HS-27A (cell line): ENCODE measurements at places on chromosomes 12 and 14.

- no peak for DNase-seq
These were observed 75.4 kb downstream of the IFT81 start for GRCh38 chr12:110199339-110200123.

GRCh38 chr14:89498878-89499277, 81.8 kb upstream of the FOXN3 start:
- DNase-seq: no peak

- DNase-seq: no peak
These were observed 35.8 kb upstream of the CHGA start for GRCh38 chr14:92887157-92887556.

DNA sequence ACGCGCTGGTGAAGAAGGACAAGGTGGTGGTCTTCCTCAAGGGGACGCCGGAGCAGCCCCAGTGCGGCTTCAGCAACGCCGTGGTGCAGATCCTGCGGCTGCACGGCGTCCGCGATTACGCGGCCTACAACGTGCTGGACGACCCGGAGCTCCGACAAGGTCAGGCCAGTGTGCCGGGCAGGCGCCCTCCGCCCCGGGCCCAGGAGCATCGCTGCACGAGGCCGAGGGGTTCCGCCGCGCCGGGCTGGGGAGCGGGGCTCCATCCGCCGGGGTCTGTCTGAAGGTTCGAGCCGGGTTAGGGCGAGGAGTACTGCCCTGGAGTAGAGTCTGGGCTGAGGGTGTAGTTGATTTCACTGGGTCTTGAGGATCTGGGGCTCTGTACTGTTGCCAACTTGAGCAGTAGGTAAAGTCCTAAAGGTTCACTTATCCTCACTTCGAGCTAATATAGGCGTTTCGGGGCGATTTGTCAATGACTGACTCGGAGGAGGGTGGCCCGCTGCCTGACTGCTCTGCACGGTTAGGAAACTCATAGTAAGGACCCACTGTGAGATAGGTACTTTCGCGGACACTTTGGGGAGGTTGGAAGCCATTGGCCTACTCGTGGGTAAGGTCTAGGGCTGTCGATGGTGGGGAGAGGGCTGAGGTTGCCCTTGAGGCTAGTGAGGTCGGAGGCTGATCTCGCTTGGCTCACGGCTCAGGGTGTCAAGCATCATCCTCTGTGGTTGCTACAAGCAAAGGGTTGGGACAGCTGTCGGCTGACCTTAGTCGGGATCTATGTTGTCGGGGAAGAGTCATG, 574 bp downstream of the GLRX5 start:
- no peak for DNase-seq

DNA sequence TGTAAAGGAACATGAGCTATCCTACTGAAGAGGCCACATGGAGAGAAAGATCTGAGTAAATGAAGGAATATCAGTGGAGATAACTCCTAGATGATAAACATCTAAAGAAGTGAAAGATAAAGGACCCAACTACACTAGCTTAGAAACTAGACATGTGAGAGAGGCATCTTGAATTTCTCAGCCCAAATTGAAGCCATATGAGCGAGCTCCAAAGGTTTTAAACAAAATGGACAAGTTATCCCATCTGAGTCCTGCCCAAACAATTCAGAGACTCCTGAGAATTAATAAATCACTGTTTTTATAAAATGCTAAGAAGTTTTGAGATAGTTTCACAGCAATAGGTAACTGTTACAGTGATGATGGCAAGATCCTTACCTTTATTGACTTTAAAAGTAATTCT, 438.9 kb downstream of the NAV3 start:
- DNase-seq: no peak

- DNase-seq: no peak
These were observed 16.4 kb downstream of the ARID2 start for GRCh38 chr12:45745861-45746277.

DNA sequence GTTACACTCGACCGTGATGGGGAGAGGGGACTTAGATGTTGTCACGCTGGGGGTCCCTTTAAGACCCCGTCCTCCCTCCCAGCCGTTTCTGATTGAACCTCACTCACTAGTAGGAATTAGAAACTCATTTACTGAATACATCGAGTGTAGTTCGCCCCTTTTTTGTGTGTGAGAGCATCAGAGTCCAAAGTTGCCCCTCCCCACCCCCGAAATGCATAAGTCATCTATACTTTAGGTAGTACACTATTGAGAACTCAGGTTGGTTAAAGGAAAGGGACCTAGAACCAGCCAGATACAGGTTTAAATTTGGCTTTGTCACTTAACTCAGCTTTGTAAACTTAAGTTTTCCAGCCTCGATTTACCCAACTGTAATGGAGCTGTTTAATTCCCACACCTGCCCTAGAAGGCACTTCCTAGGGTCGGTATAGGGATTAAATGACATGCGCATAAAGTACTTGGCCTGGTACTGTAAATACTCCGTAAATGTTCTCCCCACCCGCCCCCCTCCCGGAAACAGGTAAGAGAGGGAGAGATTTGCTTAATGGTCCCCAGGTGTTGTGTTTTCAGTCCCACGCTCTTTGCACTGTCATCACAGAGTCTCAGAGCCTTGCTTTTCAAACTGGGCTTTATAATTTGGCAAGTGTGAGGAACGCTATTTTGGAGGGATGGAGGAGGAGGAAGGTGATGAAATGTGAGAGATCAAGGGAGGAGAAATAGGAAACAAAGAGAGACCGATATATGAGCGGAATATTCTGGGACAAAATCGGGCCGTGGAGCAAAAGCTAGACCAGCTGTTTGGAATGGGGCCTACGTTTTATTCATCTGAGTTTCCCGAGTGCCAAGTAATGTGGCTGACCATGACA, 897 bp downstream of the SUDS3 start:
- DNase-seq: no peak

DNA sequence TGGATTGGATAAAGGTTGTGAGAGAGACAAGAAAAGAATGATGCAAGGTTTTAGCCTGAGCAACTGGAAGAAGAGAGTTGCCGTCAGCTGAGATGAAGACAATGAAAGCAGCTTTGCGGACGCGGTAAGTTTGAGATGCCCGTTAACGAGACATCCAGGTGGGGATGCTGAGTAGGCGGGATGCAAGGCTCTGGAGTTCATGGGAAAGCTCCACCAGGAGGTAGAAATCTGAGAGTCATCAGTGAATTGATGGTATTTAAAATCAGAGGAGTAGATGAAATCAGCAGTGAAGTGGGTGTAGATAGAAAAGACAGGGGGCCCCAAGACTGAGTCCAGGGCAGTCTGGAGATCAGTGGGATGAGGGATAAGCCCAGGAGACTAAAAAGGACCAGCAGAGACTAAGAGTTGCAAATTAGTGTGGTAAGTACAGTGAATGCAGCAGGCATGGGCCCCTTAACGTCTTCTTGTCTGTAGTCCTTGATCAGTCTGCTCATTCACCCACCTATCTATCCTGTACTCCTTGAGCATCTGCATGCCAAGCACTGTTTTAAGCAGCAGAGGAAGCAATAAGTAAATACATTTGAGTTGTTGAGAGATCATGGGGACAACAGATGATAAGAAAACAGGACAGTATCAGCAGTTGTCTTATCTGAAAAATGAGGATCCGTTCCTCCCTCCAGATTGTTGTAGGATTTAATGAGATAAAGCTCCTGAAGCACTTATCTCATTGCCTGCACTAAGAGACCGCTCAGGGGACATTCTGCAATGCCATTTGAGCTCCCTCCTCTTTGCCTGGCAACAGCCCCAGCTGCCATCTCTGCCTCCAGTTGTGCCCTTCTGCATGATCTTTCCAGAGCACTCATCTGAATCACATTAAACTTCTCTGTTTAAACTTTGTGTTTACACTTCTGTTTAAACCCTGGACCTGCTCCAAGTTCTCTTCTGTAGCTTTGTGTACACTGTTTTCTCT, 91.5 kb downstream of the APAF1 start:
- no peak for DNase-seq

GRCh38 chr14:38669027-38669426, 413.1 kb upstream of the CLEC14A start:
- DNase-seq: no peak

DNA sequence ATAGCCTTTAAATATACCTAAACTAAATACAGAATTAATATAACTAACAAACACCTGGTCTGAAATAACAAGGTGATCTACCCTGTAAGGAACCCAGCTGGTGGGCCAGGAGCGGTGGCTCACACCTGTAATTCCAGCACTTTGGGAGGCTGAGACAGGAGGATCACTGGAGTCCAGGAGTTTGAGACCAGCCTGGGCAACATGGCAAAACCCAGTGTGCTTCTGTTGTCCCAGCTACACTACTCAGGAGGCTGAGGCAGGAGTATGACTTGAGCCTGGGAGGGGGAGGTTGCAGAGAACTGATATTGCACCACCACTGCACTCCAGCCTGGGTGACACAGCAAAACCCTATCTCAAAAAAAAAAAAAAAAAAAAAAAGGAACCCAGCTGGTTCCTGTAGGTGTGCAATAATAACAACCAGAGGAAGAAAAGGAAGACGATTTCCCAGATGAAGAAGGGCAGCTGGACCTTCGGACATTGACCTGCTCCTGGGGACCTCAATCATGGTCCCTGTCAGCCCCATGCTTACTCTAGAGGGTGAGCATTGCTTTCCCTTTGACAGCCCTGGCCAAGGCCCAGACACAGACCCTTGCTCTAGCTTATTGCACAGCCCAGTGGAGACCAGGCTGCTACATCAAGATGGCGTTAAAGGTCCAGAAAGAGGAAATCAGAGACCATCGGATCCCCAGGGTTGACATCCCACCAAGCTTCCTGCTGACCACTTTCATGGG, 5.4 kb downstream of the FOS start:
- no peak for DNase-seq

DNA sequence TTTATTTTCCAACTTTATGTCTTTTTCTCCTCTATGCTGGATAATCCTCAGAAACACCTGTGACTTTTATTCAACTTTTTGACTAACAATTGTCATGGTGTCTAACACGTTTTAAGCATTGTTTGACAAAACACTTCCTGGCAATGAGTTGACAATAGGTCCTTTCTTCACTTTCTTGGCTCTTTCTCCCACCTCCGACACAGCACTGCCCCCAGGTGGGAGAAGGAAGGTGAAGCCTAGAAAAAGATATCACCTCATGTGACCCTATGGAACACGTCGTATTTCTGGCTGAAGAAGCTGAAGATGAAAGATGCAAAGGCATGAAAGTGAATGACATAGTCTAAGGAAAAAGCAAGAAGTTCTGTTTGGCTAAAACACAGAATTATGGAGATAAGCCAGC, 430.0 kb downstream of the ETNK1 start:
- no peak for DNase-seq

DNA sequence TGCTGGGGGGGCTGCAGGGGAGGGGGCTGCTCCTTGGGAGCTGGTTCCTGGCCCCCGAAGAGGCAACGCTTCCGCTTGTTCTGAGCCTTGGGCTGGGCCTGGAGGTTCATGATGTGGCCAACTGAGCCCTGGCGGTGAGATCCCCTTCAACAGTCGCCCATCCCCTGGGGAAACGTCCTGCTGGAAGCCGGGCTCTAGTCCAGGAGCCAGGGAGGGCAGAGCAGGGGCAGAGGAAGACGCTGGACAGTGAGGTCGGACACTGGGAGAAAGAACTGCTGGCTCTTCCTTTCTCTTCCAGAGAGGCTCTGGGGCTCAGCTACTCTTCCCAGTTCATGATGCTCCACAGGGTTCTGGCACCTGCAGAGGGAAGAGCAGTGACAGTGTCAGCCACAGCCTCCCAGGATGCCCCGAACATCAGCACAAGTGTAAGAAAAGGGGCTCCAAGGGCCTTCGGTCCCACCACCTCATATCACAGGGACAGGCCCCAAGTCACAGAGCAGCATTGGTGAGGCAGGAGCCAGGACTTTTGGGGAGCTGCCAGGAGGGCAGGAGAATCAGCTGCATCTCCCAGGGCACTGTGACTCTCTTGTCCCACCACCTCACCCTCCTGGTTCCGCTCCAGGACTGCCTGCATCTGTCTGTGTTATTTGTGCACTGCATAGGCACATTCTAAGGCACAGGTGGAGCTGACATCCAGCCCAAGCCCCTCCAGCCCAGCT, 25.9 kb upstream of the PNMA1 start:
- no peak for DNase-seq

- DNase-seq: no peak
These were observed 138.0 kb downstream of the SLC38A6 start for GRCh38 chr14:61119006-61119405.

DNA sequence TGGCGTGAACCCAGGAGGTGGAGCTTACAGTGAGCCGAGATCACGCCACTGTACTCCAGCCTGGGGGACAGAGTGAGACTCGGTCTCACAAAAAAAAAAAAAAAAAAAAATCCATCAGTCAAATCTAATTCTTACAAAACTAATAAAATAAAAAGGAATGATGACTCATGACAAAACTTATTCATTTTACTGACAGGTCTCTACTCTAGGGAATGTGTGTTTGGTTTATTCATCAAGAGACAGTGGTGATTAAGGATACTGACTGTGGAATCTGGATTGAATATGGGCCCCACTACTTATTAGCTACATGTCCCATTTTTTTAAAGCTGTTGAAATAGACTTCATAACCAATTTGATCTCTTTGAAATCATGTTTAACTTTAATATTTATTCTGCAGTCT, 29.3 kb upstream of the GAS2L3 start:
- DNase-seq: no peak

DNA sequence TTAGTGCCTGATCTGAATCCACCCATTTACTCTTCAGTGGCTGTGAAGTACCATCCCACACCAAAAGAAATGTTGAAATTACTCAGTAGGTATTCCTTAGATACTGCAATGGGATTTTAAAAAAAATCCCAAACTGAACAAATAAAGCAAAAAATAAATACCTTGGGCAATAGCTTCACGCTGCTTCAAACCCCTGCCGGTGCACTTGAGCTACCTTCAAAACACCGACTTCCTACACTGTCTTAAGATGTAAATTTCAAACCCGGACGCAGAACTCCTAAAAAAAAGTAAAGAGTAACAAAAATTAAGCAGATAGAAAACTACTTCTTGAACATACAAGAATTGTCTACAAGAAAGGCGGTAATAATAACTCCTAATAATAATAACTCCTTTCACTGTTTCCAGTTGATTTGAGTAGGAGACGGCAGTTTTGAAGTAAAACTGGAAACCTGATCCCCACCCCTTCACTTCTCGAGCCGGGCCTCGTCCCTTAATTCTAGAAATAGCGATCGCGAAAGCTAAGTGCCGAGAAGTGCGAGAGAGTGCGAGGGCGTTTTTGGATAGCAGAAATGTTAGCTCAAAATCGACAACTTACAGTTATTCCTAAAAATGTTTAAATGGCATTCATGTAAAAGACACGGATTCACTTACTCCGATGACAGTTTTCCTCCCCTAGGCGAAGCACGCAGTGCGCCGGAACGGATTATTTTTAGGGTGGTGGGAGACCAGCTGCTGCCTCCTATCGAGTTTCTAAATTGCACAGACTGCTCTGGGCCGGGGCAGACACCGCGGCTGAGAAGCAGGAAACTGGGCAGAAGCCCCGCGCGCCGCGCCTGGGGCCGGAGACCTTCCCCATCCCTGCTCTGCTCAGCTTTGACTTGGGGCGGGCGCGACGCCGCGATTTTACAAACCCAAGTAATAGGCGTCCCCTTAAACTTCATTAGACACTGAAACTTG, at the start of gene ABCC9:
TSS of gene ABCC9 (minus strand) at position 878 of the 957 bp plus-strand sequence. CDS start 4,752 bp downstream, outside the sequence.
- DNase-seq: no peak

DNA sequence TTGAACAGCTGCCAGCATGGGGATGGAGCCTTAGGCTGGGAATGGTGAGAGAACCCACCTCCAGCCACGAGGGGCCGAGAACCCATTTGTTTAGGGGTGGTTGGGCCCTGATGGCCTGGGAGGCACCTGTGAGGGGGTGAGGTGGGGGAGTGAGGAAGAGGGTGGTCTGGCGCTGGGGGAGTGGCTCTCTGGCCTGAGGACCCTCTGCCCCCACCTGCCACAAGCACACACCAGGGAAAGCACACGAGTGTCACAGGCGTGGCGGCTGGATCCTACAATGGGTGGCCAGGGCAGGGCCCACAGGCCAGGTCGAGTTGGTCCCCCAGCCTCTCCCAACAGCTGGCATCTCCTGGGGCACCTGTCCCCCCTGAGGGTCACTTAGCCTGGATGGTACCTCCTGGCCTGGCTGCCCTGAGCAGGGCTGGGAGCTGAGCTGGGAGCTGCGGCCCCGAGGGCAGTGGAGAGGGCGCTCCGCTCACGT, 340.5 kb downstream of the TMEM121 start:
- no peak for DNase-seq
